Stimulated activated CD8-positive, alpha-beta memory T cell treated with anti-CD3 and anti-CD28 coated beads, Interleukin-4, amount 100 ng/mL, for 48 hours (primary cell): ENCODE measurements at places on chromosomes 16 and 17.

DNA sequence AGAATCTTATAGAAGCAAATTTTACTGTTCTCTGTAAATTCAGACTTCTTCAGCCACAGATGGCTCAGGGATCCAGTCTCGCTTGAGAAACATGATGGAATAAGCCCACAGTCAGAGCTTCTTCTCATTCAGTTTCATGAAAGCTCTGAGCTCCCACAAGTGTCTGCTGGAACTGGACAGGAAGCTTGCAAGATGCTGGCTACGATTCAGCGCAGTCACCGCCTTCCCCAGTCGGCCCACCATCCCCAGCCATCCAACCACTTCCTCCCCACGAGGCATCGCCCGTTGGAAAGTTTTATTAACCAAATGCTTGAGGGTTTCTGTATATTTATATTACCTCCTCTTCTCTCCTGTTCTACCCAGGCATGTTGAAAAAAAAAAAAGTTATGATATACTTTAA is 171.7 kb downstream of the ZFHX3 start:
- peak; percentile 30 for DNase-seq

DNA sequence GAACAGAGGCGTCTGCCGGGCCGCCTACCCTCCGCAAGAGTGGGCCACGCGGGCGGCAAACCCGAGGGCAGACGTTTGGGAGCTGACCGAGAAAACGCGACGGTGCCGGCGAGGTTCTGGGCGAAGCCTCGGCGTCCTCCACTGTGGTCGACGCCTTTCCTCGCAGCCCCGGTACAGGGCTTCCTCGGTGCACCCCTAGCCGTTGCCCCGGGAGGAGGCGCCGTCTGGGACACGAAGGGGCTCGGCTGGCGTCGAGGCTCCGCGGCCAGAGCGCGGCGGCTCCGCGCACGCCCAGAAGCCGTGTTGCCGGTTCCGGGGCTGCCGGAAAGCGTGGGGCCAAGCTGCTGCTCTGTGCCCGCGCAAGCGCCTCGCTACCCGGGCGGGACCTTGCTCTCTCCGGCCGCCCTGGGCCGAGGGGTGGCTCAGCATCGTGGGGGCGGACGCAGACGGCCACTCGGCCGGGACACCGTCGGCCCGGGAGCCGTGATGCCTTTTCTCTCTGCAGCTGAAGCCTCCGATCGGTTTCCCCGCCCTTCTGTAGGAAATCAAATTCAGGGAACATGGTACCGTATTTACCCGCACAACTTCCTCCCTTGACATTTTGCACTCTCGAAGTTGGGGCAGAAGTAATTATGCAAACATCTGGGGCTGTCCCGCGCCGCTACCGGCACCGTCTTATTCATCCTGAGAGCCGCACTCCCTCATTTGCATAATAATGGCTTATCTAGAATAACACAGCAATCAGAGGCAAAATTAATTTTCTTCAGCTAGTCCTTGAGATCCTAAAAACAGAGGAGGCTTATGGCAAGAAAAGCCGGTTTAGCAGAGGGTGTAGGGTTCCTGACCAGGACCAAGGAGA is 7.3 kb upstream of the CBX8 start:
- DNase-seq = peak; percentile 78

DNA sequence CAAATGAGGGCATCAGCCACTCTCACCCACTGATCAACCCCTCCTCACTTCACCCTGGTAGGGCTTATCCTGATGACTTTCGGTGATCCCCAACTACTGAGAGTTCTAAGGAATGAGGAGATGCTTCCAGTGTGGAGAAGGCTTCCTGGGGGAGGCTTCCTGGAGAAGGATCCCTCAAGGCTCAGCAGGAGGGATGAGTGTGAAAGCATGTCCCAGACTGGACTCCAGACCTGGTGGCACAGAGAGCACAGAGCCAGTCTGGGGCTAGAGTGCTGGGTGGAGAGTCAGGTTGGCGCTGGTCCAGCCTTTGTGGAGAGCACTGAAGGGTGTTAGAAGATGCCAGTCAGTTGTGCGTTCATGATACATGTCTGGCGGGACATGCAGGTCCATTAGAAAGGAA is 53.7 kb downstream of the PLD6 start:
- no peak for DNase-seq

GRCh38 chr16:6377956-6378355 is 954.7 kb upstream of the RBFOX1 start:
- no peak for DNase-seq

GRCh38 chr17:75271233-75271954 is 363 bp upstream of the MIF4GD start:
- peak; percentile 90 for DNase-seq

- DNase-seq = no peak
These were observed 9.0 kb upstream of the CSNK1D start for GRCh38 chr17:82282239-82283207.

GRCh38 chr17:12640364-12640763 is 25.3 kb upstream of the MYOCD start:
- DNase-seq = no peak

DNA sequence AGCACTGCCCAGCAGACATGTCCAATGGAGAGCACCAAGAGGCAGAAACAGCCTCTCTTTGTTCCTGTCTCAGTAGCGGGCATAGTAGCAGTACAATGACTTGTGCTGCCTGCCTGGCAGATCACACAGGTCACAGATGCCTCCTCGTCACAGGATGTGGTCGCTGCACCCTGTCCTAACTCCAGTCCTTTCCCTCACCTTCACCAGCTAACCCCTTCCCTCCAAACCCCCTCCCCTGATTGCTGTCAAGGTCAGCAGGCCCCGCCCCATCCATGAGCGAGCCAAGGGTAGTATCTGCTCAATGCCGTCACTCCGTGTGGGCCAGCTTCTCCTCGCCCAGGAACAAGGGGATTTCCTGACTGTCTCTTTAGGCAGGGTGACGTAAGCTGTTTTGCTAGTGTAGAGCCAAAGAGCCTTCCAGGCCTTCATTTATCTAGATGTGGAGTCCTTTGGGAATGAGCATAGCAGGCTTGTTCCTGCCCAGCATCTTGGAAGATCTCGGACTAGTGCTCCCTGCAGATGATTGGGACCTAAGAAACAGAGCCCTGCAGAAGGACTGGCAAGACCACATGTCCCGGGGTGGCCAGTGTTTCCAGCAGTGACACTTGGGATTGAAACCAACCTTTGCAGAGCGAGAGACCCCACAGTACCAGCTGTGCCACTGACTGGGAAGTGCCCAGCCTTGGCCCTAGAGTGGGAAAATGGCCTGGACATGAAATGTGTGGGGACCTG is 75.9 kb upstream of the TNRC6C start:
- peak; percentile 80 for DNase-seq

- DNase-seq = no peak
These were observed 27.7 kb downstream of the GINS2 start for GRCh38 chr16:85660843-85661739.

GRCh38 chr16:80974649-80975376 is 31.9 kb downstream of the CMC2 start:
- no peak for DNase-seq

DNA sequence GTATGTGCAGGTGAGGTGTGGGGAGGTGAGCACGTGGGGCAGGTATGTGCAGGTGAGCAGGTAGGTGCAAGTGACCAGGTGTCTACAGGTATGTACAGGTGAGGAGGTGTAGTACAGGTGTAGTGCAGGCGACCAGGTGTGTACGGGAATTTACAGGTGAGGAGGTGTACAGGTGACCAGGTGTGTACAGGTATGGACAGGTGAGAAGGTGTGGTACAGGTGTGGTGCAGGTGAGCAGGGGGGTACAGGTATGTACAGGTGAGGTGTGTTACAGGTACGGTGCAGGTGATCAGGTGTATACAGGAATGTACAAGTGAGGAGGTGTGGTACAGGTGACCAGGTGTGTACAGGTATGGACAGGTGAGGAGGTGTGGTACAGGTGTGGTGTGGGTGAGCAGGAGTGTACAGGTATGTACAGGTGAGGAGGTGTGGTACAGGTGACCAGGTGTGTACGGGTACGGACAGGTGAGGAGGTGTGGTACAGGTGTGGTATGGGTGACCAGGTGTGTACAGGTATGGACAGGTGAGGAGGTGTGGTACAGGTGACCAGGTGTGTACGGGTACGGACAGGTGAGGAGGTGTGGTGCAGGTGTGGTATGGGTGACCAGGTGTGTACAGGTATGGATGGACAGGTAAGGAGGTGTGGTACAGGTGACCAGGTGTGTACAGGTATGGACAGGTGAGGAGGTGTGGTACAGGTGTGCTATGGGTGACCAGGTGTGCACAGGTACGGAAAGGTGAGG is 12.8 kb upstream of the DBNDD1 start:
- DNase-seq = no peak

- DNase-seq = no peak
These were observed 15.5 kb downstream of the BANP start for GRCh38 chr16:87966685-87967185.

- no peak for DNase-seq
These were observed 20.0 kb downstream of the SLC38A8 start for GRCh38 chr16:84022644-84023043.

DNA sequence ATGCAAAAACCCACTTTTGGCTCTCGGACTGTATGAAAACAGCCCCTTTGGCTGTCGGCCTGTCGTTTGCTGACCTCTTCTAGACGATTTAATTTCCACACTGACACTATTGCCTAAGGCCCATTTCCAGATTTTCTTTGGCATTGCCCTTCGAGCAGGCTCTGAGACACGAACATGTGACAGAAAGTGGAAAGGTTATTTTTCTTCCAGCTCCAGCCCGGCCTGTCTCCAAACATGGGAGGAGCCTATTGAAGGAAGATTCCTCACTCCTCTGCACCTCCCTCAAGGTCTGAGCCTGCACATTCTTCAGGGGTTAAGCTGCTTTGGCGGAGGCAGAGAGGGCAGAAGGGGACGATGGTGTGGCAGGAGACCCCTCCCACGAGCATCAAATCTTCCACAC is 85.9 kb upstream of the FOXF1 start:
- DNase-seq = no peak

DNA sequence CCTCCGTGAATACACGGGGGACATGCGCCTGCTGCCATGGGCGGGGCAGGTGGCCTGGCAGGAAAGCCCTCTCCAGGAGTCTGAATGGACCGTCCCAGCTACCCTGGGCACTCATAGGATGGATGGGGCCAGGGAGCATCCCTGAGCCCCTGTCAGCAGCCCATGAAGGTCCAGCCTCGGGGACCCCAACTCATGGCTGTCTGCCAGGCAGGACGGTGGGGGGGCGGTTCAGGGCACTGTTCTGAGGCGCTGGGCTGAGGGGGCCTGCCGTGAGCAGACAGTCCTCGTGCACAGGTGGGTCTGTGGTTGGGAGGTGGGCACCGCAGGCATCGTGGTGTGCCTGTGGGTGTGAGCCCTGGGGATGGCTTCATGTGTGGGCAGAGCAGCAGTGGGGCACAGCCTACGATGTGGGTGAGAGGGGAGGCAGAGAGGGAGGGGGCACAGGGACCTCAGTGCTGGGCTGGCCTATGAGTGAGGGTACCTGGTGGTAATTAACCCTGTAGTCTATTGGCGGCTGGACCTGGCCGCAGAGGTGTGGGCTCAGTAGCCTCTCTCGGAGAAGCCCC is 6.5 kb upstream of the PKMYT1 start:
- DNase-seq = no peak

DNA sequence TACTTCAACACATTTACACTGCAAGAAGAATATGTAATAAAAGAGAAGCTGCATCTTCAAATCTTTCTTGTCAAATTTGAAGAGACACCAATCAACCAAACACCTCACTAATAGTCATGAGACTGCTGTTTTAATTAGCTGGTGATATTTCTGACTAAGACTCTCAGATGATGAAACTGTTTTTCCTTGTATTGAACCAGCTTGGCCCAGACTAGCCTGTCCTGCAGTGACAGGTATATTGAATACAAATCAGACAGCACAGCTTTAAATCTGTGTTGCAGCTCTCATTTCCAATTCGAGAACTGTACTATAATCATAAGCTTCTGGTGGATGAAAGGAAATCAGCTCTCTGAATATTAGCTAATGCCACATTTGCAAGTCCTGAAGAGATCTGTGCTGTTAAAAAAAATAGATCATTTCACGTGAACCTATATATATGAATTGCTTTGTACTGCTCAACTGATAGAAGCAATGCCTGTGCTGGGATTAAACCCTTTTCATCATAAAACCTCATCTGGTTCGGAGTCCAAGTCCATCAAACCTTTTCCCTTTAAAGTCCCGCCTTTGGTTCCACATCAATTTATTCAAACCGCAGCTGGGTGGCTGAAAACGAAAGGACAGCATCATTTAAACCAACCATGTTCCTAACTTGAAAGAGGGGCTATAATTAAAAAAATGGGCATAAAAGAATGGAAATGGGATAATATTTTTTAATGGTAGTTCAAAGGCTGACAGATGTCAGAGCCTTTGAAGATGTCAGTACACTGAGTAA is 306.2 kb downstream of the CEP112 start:
- DNase-seq = no peak

DNA sequence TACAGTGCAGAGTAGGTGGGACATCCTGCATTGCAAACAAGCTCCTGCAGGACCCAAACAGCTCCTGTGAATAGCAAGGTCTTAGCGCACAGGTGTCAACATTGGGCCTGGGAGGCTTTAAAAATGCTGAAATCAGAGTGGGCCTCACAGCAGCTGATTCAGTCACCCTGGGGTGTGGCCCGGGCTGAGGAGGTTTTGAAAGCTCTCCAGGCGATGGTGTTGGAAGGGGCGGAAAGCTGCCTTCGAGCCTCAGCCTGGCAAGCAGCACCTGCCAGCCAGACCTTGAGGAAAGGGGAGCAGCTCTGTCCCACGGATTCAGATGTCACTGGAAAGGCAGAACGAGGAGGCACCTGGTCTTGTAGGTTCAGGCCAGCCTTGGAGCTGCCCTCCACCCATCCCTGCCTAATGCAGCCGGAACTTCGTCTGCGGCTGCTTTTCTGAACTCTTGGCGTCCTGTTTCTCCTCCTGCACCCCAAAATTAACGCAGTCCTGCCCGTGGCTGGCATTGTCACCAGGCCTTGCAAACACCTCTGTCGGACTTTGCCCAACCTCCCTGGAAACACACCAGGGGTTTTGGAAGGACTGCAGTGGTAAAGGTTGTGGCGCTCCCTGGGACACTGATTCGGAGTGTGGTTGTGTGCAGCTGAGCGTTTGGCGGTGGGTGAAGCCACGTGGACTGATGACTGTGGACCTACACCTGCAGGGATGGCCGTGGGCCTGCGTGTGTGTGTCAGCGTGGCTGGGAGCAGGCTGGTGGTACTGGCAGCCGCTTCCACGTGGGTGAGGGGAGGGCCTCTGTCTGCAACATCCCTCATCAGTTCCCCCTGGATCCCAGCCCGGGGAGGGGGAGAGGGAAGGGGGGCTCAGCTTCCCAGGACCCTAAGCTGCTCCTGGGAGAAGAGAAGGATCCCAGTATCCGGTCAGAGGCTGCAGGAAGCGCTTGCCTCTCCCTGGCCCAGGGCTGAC is 3.4 kb downstream of the NECAB2 start:
- DNase-seq = no peak

GRCh38 chr16:12826559-12826958 is 22.9 kb upstream of the CPPED1 start:
- no peak for DNase-seq
